Left ventricle myocardium superior (tissue), 1 donor: ENCODE measurements at places on chromosomes 5 and 9. TPM values are rescaled to one million over a fixed set of nuclear protein-coding genes. Genes with fewer than 3 reads are reported as not detected.
A peak's percentile ranks its signal among the peaks of the same experiment; 100 is the strongest.

DNA sequence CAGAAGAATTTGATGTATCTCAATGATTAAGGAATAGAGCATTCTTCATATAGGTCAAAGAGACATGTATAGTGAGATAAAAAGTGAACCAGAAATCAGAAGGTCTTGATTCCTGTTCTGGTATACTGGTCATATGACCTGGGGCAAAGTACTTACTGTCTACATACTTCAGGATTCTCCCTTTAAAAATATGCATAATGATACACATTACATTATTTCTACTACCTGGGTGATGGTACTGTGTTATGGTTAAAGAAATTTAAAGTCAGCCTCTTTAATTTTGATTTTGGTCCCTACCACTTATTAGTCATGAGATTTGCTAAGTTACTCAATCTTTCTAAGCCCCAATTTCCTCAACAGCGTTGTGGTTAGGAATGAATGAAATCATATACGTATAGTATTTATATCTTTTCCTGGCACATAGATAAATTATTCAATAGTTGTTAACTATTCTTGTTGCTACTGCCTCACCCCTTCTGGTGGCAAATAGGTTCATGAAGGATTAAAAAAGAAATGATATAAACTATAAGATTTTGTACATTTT, 984.1 kb downstream of the TLE4 start:
- no peak for DNase-seq

GRCh38 chr9:37753489-37754190, at the start of gene TRMT10B:
TSS of gene TRMT10B (plus strand) at chr9:37753805. CDS start at chr9:37761932, 8,127 bp downstream.
- DNase-seq = peak; percentile 78

- no peak for DNase-seq
Observed at GRCh38 chr5:104412649-104413240, 850.2 kb upstream of the NUDT12 start.

GRCh38 chr9:34589636-34590380, at the start of gene CNTFR:
TSS of gene CNTFR (minus strand) at chr9:34589724. CDS start at chr9:34568981, 20,743 bp downstream.
- DNase-seq = peak; percentile 64

GRCh38 chr9:115115117-115115880, 2.7 kb downstream of the TNC start:
- no peak for DNase-seq

- DNase-seq = no peak
Observed at GRCh38 chr5:165460911-165461310, 1955.5 kb downstream of the MAT2B start.

DNA sequence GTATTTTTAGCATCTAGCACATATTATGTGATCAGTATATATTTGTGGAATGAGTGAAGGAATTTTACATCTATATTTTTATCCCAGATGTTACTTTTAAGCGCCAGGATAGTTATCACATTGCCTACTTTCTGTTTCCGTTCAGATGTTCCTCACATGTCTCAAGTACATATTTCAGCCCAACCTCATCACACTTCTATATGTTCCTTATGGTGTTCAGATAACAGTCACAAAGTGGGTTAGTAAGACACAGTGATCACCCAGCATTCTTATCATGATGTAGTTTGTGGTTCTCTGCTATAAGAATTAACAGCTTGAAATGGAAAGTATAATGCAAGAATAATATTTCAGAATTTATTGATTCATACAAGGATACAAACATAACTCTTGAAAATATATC, 170.0 kb upstream of the RASA1 start:
- DNase-seq = no peak

- DNase-seq = no peak
Observed at GRCh38 chr5:97004423-97005060, 68.7 kb downstream of the LNPEP start.

DNA sequence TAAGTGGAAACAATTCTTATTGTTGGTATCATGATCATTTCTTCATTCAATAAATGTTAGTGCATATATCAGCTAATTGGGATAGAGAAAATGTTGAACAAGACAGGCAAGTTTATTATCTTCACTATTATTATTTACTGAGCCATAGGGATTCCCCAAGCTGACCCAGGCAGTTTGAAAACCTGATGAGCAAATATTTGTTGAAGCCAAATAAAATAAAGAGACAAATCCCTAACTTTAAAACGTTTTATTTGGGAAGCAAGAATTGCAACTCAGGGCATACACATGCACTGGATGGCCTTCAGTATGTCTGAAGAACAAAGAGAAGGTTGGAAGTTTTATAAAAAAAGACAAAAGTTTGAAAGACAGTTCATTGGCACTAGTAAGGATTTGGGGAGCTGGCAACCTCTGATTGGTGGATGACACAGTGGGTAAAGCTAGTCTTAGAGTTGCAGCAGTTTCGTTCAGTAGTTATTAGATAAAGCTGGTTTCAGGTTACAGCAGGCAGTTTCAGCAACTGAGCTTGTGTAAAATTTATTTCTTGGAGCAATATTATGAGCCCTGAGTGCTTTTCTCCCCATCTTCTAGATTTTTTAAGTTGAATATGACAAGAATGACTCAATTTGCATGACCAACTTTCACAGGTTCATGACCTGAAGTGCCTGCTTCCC, 44.7 kb upstream of the PRLR start:
- no peak for DNase-seq

DNA sequence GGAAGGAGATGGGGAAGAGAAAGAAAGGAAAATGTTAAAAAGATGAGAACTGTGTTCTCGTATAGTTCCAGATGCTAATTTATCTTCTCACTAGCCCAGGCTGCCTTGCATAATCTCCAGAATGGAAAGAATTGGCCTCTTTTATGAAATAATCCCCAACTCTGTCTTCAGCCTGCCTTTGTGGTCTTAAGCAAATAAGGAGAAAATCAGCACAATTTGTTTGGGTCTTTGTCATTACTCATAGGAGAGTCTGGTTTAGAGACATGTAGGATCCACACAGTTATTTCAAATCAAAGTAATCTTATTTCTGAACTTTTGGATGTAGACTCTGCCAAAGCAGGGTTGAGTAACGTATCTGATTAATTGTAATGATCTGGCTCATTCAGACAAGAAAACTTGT, 50.7 kb upstream of the CAMK4 start:
- no peak for DNase-seq

DNA sequence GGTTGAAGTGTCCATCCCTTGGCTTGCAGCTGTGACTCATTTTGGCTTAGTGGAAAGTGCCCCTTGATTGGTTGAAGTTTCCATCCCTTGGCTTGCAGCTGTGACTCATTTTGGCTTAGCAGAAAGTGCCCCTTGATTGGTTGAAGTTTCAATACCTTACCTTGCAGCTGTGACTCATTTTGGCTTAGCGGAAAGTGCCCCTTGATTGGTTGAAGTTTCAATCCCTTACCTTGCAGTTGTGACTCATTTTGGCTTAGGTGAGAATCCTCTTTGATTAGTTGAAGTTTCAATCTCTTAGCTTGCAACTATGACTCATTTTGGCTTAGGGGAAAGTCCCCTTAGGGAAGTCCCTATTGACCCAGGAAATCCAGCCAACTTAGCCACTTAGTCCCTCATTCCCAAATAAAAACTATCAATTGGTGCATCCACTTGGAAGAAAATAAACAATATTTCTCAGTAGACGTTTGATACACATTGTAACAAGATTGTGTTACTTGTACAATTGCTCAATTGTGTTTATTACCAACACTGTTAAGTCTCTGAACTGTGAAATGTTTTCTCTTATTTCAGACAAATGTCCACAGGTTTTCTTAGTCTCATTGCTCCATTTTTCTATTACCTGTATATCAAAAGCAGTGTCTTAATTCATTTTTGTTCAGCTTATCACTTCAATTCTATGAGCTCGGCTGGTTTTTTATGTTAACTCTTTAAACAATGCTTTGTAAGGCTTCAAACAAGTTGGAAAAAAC, 2308.8 kb upstream of the ACO1 start:
- DNase-seq = no peak

- no peak for DNase-seq
Observed at GRCh38 chr5:2633992-2634391, 117.5 kb downstream of the IRX2 start.

- DNase-seq = peak; percentile 50
Observed at GRCh38 chr5:176407456-176408251, 8.7 kb downstream of the CLTB start.

GRCh38 chr5:134149571-134150303, 27.0 kb downstream of the SKP1 start:
- no peak for DNase-seq

- DNase-seq = no peak
Observed at GRCh38 chr5:153901449-153901848, 137.3 kb downstream of the FAM114A2 start.

- no peak for DNase-seq
Observed at GRCh38 chr9:38424918-38425317, 664 bp upstream of the IGFBPL1 start.

DNA sequence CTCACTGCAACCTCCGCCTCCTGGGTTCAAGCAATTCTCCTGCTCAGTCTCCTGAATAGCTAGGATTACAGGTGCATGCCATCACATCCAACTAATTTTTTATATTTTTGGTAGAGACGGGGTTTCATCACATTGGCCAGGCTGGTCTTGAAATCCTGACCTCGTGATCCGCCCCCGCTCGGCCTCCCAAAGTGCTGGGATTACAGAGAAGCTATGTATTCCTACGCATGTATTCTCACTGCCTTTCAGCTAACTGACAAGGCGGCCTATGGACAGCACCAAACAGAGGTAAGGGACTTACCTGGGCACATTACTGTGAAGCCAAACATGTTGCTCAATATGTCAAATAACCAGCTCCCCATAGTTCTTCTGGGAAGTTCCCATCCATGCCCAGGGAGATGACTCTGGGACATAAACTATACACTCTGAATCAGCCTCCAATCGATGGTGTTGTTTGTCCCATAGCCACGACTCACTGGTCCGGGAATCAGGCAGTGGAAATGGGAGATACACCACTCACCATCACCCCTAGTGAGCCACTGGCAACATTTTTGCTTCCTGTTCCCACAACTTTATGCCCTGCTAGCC, 114.6 kb downstream of the SYK start:
- no peak for DNase-seq

GRCh38 chr5:145943674-145944121, 7.3 kb downstream of the SH3RF2 start:
- DNase-seq = no peak

DNA sequence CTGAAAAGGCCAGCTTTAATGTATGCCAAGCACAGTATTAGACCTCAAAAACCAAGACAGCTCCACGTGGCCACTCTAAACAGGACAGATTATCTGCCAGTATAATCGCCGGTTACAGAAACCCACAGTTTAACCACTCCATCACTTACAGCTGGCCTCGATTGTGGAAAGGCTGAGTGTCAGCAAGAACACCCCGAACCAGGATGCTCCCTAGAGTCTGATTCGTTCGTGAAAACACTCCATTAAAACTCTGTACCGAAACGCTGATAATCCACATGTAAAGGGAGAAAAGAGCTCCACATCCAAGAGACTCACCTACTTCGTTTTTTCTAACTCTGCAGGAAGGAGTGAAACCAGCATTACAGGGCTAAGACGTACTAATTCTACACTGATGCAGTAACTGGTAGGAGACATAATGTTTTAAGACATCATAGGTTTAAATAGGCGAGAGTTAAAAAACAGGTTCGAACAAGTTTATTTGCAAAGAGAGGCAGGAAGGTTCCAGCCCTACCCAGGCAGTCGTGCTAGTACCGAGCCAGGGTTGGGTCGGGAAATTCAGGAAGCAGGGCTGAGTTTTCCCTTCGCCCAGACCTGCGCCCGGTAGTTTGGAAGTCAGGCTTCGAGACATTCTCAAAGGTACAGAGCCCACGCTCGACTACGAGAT, 949 bp downstream of the SERINC5 start:
- DNase-seq = no peak

- no peak for DNase-seq
Observed at GRCh38 chr9:88691811-88692210, 156.8 kb downstream of the NXNL2 start.

DNA sequence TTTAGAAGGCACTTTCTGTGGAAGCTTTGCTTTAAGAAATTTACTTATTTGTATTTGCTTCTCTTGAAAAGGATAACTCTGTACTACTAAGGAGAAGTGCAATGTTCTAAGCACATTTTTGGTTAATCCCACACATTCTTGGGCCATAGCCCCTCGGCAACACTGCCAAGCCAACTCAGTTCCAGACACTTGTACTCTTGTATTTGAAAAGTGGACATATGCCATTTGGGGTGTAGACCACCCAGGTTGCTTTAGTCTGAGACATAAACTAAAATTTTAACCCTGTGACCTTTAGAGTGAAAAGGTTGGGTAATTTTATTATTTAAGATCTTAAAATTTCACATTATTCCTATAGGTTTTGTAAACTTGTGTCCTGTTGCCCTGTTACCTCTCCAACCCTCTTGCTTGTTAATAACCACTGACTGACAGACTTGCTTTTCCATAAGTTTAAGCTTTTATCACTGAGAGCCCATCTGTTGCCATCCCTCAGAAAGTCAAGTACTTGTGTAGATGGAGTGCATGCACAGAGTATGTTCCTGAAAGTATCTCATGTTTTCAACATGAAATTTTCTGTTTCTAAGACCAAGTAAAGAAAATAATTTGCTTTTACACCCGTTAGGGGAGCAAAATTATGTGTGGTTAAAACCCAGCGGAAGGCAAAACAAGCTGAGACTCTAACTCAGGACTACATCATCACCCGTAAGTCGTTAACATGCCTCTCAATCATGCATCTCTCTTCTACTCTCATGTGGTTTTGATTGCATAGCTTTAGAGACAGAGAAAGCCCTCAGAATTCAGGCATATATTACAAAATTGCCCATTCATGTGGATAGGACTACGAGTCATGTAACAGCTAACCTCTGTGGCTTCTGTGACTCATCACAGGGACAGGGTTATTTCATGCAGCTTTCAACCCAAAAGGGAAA, 117.3 kb downstream of the GDNF start:
- no peak for DNase-seq

- no peak for DNase-seq
Observed at GRCh38 chr5:113081091-113081839, 104.7 kb downstream of the DCP2 start.

- no peak for DNase-seq
Observed at GRCh38 chr9:108258640-108259039, 597.1 kb downstream of the ACTL7B start.

- DNase-seq = no peak
Observed at GRCh38 chr5:57531333-57531732, 48.7 kb upstream of the ACTBL2 start.

The PCDHA3 gene
- total RNA-seq = 0.07 TPM

The GTF2H2 gene
- total RNA-seq = 11.7 TPM

The IFNA21 gene
- total RNA-seq = not detected

The PKD2L2 gene
- total RNA-seq = 0.55 TPM

The CRB2 gene
- total RNA-seq = 0.79 TPM

The RAD50 gene
- 37.0 TPM for total RNA-seq

The PLPP7 gene
- 127 TPM for total RNA-seq

The FAM151B gene
- 1.8 TPM for total RNA-seq

The AHRR gene
- 2.1 TPM for total RNA-seq

The CAMK4 gene
- total RNA-seq = 0.10 TPM

The TEK gene
- total RNA-seq = 22.2 TPM

The GOLM1 gene
- 4.7 TPM for total RNA-seq

The ASS1 gene
- 65.5 TPM for total RNA-seq

The RALGPS1 gene
- 21.1 TPM for total RNA-seq
